ENCODE measurements at places on chromosomes 11 and 22.

- no peak for DNase-seq
These were observed 77.5 kb upstream of the PHOX2A start for GRCh38 chr11:72321381-72321996.

DNA sequence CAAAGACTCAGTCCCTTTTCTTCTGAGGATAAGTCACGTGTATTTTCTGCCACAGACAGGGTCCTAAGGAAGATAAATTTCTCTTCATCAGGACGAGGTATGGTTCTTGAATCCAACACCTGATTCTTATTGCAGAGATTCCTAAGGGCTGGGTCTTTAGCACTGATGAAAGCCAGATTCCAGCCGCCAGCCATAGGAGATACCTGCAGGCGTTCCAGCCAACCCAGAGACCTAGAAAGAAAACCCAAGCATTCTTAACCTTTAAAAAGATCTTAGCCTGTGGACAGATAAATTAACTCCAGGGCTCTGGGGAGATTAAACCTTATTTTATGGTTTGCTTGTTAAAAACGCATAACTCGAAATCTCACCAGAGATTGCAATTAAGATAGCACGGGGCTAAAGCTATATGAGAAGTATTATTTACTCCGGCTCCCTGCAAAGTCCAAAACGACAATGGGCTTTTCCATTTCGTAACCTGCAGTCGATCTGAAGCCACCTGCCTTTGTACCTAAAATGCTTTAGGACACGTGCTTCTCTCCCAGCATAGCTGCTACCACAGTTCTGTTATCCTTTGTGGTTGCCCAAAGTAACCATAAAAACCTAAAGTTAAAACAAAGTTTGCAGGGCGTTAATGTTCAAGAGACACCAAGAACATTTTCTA, 104.5 kb downstream of the NXPE2 start:
- no peak for DNase-seq

DNA sequence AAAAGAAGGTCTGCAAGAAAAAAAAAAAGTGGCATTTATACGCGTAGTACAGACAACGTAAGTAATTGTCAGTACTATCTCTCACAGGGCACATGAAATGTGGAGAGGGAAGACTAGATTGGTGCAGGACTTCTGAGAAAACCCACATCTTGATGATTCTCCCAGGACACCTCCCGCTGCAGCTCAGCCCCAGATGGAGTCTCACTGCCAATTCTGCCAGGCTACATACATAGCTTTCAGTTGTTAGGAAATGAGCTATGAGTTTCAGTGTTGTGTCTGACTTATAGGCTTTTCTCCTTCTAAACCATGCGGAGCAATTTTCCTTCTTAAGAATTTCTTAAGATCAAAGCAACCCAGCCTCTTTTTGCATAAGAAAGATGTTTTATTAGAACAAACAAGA, 9.6 kb downstream of the OR5A2 start:
- no peak for DNase-seq

- no peak for DNase-seq
These were observed at the start of gene CARNS1 for GRCh38 chr11:67415501-67416304. TSS of gene CARNS1 (plus strand) at chr11:67415678. CDS start at chr11:67416200, 522 bp downstream.

DNA sequence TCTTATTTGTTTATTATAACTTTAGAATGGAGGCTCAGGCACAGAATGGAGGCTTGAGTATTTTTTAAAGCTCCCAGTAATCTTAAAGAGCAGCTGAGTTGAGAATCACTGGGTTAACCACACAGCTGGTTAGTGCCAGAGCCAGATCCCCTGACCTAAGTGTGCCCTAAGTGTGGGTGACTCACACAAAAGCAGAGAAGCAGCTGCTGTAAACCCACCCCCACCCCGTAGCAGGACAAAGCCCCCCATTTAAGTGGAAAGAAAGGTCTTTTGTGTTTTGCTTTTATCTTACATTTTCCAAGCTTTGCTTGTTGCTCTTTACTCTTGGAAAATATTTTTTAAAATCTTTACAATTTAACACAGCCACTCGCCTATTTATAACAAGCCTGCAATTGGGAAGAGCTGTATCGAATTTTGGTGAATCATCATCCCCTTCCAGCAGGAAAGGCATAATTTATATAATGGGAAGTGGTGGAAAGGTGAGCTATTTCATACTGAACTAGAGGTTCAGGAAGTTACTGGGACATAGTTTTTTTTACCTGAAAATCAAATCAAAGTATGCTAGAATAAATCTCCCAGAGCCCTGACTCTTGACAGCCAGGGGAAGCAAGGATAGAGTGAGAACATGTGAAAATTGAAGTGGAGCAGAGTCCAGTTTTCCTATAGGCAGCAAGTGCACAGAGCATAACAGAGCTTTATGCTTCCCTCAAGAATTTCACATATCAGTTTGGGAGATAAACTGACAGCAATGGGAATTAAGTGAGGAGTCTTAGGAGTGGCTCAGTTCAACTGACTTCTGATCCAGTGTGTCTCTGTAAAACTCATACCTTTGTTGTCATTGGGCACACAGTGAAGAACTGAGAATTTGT, 405.7 kb downstream of the AASDHPPT start:
- no peak for DNase-seq

GRCh38 chr11:72732329-72732728, 19.9 kb downstream of the ARAP1 start:
- no peak for DNase-seq

- DNase-seq, result no peak
These were observed 6.7 kb downstream of the IFITM10 start for GRCh38 chr11:1743585-1744136.

GRCh38 chr11:106552694-106553203, 465.5 kb downstream of the GUCY1A2 start:
- no peak for DNase-seq

DNA sequence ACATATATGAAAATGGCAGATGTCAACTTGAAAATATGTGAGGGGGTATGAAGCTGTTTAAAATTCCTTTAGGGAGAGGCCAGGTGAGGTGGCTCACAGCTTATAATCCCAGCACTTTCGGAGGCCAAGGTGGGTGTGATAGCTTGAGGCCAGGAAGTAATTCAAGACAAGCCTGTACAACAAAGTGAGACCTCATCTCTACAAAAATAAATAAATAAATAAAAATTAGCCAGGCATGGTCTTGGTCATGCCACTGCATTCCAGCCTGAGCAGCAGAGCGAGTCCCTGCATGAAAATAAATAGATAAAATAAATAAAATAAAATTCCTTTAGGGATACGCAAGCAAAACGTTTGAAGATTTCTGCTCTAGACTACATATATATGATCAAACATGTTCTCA, 38.1 kb upstream of the FAM181B start:
- no peak for DNase-seq

DNA sequence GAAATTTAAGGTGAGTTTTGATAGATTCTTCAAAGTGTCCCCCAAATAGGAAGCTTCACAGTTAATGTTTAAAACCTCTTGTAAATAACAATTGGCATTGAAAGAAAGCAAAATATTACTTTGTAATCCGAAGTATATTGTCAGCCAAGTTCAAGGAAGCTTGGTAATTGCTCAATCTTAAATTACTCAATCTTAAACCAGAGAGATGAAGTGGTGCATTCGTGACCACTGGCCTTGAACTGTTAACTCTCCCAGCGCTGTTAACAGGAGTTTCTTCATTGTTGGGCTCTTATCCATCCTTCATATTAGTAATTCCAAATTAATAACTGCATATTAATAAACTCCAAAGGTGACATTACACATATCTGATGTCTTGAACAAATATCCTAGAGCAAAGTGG, 20.6 kb upstream of the FDX1 start:
- no peak for DNase-seq

DNA sequence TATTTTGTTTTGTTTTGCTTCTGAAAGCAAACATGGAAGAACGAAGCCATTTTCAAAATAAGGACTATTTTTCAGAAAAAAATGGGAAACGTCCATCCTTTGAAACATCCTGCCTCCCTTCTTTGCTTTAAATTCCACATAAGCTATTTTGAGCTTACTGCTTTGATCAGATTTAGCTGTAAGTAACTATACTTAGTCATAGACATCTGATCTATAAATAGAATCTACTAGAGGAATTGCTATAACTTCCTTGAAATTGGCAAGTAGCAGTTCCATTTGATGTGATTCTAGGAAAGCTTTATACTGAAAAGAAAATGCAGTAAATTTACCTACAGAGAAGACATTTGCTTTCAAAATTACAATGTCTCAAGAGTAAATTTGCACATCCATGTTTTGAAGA, 305.8 kb downstream of the TTC28 start:
- no peak for DNase-seq

- peak; percentile 13 for DNase-seq
These were observed 16.3 kb upstream of the GNAZ start for GRCh38 chr22:23053912-23054530.
